ENCODE measurements at places on chromosomes 3 and 15.

DNA sequence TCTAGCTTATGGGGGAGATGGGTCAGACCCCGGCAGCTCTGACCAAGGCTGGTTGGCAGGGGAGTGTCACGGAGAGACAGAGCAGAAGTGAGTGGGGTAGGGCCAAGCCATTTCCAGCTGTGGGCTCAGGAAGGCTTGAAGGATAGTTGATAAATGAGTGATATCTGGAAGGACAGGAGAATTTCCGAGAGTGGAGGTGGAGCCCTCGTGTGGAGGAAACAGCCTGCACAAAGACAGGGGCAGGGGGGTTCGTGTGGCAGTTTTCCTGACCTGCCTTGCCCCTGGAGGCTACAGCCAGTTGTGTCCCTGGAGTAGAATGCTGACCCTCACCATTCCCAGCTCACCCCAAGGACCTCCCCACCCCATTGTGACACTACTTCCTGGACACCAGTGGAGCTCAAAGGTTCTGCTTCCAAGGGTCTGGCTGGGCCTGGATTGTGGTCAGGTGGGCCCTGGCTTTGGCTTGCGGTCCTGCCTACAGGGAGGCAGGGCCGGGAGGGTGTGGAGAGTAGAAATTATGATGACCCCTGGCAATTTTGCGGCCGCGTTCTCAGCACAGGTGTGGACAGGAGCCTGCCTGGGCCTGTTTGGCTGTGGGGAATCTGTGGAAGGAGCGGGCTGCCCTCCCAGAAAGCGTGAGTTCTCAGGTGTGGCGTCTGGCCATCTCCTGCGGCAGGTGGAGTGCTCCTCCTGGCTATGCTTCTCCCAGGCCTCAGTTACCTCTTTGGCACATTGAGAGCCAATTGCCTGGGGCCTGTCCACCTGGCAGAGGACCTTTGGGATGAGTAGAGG, at the start of gene SLC22A14:
TSS of gene SLC22A14 (plus strand) at position 400 of the 792 bp plus-strand sequence. CDS start 23,733 bp downstream, outside the sequence.
- DNase-seq: no peak

GRCh38 chr3:108235290-108235689, 13.1 kb upstream of the IFT57 start:
- DNase-seq: no peak

DNA sequence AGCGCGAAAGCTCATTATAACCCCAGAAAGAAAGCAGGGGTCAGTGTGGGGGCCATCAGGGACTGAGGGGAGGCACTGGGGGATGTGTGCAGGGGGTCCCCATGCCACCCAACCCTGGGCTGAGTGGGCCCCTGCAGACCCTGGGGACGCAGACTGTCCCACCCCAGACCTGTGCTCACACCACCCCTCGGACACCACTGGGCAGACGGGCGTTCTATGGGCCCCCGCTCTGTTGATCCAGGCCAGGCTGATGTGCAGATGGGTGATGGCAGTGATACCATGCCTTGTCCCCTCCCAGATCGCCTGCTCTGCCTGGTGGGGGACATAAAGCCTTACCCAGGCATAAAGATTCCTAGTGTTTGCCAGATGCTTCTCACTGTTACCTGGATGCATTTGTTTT, 259.7 kb upstream of the TLE3 start:
- DNase-seq: no peak

DNA sequence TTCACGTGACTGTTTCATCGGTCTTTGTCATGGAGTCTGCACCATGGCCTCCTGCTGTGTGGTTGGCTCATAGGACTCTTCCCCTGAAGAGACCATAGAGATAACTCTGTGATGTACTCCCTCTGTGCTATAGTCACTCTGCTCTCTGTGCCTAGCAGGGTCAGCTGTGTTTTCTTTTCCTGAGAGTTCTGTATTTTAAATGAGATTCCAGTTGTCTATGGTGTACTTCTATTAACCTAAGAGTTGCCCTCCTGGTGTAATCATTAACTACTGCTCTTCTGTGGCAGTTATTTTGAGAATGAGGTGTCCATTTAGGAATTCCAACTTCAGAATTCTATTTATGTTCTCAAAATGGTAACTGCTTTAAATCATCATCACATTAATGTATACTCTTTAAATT, 114.5 kb upstream of the ARPP21 start:
- DNase-seq: no peak

- DNase-seq: no peak
Observed at GRCh38 chr3:113250566-113250965, 39.2 kb downstream of the BOC start.

- no peak for DNase-seq
Observed at GRCh38 chr3:52240059-52240885, 1.3 kb upstream of the TWF2 start.

GRCh38 chr15:100152463-100152862, 189.3 kb downstream of the ADAMTS17 start:
- no peak for DNase-seq

All from effector CD4-positive, alpha-beta T cell (primary cell).